ENCODE measurements at places on chromosomes 12 and 14.

- no peak for DNase-seq
These were observed 161.3 kb upstream of the CAND1 start for GRCh38 chr12:67107751-67108269.

DNA sequence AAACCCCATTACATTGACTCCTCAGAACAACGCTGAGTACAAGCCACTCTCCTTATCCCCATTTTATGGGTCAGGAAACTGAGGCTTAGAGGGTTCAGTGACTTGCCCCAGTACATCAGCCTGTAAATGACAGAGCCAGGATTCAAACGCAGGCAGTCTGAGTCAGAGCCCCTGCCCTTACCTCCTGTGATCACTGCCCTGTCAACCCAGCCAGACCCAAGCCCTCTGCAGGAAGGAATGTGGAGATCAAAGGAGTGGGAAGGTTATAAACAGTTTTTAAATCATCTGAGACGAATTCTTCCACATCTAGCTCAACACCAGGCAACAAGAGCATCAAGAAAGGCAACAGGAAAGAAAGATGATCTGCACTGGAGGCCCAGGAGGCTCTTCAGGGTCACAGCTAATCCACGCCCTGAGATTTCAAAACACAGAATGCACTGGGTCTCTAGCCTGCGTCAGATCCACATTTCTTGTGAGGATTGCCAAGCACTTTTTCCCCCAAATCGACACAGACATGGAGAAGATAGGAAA, 38.5 kb downstream of the SPTB start:
- DNase-seq = no peak

DNA sequence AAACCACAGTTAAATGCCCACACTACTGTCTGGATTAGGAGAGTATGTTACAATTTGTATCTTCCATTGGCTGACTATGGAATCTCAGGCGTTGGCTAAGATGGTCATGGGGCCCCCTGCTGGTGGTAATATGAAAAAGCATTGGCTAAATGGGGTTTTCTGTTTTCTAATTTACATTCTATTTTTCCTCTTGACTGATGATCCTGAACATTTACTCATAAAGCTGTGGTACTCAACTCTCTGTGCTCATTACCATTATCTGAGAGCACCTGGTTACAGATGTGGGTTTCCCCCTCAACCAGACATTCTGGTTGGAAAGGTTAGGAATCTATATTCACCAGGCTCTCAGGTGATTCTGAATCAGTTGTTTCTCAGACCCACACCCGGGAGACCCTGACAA, 64.8 kb downstream of the WSCD2 start:
- no peak for DNase-seq

DNA sequence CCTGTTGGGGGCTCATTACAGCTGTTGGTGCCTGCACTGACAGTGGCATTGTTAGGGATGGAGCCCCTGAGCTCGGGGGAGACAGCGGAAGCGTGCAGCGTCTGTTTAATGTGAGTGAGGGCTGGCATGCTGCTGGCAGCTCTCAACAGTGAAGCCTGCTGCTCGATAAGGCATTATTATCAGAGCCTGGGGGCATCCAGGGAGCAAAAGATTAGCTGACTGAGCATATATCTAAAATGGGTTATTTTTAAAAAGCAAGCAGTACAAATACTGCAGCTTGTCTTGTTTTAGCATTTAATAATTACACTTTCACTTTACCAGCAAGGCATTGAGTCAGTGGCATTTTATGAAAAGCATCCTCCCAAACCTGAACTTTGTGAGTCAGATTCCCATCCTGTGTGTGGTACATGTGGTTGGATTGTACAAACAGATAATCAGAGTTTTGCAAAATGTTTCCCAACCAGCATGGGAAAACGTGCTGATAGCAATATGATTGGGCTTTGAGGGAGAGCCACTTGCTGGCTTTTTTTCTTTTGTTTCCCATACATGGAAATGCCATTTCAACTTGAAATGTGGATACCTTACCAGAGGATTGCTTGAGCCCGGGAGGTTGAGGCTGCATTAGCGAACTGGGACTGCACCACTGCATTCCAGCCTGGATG, 150.8 kb downstream of the PRKCH start:
- no peak for DNase-seq

DNA sequence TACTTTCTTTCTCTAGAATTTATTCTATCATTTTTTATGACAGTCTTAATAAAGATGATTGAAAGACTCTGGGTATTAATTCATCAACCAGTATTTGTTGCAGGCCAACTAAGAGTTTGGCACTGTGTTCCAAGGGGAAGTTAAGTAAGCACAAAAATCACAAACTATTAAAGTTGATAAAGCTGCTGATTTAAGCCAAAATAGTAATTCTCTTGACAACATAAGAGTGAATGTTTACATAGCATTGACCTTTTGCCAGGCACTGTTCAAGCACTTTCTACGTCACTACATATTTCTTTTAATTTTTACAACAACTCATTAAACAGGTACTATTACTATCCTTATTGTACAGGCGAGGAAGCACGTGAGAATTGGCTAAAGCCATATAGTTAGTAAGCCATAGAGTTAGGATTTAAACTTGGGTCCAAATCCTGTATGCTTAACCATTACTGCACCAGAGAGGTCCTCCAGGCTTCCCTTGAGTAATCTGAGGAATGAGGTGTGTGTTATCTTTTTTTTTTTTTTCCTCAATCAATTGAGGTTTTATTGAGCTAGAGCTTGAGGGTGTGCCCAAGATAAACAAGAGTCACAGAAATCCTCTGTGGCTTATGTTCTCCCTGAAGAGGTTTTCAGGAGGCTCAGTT, 1009.6 kb downstream of the DIO2 start:
- no peak for DNase-seq

DNA sequence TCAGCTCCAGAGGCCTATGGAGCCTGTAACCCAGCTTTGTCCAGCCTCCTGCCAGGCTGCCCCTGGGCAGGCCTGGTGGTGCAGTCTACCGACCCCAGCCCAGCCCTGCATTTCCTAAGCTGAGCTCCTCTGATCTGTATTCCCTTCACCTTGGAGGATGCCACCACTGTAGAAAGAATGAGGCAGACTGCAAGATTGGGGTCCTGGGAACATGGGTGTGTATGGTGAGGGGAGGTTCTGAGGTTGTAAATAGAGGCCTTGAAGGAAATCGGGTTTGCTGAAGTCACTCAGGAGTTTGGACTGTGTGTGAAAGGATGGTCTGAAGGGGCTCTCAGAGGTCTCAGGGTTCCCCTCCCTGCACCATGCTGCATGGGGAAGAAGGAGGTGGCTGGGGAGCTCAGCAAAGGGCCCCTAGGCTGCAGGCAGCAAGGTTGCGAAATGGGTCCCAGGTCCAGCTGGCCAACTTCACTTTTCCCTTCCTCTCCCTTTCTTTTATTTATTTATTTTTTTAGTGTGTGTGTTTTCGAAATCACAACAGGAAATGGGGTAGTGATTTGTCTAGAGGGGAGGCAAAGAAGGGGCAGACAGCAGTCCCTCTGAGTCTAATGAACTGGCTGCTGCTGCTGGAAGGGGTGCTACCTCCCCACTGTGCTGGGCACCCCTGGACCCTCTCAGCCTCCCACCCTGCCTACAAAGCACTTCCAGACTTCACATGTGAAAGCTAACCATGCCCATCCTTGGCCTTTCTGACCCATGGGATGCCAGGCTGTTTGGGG, 1.2 kb upstream of the LRP1-AS start:
- no peak for DNase-seq

DNA sequence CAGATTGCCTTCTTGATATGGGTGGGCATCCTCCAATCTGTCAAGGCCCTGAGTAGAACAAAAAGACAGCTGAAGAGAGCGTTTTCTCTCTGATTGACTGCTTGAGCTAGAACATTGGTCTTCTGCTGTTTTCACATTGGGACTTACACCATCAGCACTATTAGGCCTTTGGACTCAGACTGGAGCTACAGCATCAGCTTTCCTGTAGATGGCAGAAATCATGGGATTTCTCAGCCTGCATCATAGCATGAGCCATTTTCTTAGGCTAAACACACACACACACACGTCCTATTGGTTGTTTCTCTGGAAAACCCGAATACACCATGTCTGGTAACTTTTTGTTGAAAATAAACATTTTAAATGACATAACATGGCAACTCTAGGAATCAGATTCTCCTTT, 15.8 kb upstream of the PPM1A start:
- DNase-seq = no peak

DNA sequence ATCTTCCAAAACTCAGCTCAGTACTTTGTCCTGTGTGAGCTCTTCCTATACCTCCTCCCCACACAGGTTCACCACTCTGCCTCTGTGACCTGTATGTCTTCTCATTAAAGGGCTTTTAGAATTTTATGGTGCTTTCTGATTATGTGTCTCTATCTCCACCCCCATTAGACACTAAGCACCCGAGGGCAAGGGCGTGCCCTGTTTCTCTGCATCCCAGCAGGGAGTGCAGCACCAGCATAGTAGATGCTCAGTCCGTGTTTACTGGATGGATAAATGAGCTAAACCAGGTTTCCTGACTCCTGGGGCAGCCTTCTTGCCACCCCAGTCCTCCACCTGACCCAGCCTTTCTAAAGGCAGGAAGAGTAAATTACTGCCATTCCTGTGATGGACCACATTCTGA, 333.8 kb downstream of the CACNA1C start:
- DNase-seq = no peak

GRCh38 chr12:102964872-102965271, 7.4 kb downstream of the ASCL1 start:
- no peak for DNase-seq

- DNase-seq = no peak
These were observed 30.4 kb upstream of the PSMA6 start for GRCh38 chr14:35261774-35262173.

DNA sequence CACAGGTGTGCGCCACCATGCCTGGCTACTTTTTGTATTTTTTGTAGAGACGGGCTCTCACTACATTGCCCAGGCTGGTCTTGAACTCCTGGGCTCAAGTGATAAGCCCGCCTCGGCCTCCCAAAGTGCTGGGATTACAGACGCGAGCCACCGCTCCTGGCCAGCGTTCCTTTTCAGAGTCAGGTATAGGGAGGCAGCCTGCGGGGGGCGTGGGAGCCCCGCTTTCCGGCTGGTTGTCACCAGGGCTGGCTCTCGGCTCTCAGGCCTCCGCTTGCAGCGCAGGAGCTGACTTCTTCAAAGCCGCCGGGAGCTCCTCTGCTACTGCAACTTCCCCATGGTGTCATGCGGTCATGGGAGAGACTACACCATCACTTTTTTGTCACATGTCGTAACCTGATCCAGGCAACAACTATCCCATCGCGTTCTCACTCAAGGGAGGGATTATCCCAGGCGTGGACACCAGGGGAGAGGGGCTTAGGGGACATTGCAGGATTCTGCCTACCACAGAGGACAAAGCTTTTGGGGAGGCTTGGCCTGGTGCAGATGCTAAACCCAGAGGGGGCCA, 129.4 kb downstream of the SCARB1 start:
- DNase-seq = no peak

DNA sequence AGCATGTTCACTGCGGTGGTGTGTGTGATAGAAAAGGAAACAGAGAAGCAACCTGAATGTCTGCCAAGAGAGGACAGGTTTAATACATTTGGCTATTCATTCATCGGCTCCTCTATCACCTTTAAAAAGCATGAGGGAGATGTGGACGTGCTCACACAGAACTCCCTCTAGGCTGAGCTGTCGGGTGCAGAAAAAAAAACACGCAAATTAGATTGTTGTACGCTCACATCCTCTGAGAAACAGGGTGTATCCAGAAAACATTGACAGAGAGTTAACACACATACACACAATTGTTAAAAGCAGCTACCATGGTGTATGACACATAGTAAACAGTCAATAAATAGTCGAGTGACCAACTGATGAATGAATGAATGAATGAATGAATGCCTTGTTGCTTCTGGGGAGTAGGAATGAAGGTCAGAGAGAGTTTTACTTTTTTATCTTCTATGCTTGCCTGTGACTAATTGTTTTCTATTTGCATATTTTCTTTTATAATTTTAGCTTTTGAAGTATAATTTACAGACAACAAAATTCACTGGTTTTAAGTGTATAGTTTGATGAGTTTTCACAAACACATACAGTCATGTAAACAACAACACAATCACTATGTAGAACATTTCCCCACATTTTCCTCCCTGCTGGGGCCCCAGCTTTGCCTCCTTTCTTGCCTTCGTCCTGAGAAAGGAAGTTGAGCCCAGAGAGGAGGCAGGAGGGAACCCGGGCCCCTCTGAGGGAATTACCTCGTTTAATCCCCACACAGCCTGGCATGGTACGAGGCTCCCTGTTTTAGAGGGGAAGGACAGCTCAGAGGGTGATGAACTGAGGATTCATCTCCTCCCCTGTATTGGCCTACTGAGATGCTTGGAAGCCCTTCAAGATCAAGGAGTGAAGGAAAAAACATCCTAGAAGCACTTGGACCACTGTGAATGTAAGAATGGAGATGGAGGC, 19.7 kb upstream of the FAM222A start:
- DNase-seq = no peak

- DNase-seq = no peak
These were observed 20.1 kb downstream of the APOBEC1 start for GRCh38 chr12:7645395-7646177.

- no peak for DNase-seq
These were observed 177.6 kb downstream of the PDZRN4 start for GRCh38 chr12:41365653-41366171.

DNA sequence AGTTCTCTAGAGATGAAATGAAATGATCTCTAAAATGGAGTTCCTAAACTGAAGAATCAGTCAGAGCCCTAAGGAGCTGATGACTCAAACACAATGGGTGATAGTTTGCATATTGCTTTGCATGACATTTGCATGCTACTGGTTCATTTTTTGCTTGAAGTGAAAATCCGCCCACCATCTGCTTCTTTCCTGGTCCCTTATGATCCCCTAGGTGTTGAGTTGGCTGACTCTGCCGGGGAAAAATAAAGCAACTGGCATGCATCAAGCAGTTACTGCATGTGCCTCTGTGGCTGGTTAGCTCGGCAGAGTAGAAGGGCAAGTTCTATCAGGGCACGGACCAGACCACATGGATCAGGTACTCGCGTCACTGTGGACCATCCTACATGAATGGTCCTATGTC, 151.1 kb downstream of the PPM1H start:
- no peak for DNase-seq

- DNase-seq = no peak
These were observed 239.7 kb upstream of the RGS6 start for GRCh38 chr14:71692496-71692895.

Data from cortex of kidney (tissue), 1 donor.